ENCODE measurements at places on chromosomes 3 and 15.

DNA sequence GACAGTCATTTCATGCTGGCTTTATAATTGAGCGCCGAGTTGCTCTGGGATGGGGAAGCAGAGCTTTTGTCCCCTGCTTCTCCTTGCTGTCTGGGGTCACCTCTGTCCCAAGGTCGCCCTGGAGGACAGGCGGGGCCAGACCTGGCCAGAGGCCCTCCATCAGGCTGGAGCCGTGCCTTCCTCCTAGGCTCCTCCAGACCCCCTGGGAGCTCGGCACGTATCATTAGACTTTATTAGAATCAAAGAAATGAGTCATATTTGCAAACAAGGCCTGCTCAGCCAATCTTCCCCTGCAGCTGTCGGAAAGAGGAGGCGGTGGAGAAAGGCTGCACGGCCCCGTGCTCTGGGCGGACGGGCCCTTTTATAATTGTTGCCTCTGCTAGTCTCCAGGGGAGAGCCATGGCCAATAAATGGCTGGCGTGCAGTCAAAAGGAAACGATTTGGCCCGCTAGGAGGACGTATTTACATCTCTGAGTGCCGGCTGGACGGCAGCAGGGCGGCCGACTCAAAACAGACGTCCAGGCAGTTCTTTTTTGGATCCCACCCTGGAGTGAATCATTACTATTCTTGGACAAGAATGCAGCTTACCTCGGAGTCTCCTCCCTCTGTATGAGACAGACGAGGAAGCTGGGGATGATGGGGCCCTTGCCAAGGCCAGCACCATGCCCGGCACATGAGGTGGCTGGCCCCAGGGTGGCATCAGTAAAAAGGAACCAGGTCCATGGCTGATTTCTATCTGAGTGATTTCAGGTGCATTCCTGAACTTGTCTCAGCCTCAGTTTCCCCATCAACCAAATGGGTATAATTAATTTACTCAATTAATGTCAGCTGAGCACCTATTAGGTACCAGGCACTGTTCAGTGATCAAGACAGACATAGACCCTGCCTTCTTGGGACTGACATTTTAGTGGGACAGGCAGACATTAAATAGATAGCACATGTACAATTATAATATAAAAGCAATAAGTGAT, 50.6 kb downstream of the SLC6A6 start:
- DNase-seq, result peak; percentile 87

GRCh38 chr15:27454281-27455075, 483.5 kb downstream of the GABRG3 start:
- no peak for DNase-seq

DNA sequence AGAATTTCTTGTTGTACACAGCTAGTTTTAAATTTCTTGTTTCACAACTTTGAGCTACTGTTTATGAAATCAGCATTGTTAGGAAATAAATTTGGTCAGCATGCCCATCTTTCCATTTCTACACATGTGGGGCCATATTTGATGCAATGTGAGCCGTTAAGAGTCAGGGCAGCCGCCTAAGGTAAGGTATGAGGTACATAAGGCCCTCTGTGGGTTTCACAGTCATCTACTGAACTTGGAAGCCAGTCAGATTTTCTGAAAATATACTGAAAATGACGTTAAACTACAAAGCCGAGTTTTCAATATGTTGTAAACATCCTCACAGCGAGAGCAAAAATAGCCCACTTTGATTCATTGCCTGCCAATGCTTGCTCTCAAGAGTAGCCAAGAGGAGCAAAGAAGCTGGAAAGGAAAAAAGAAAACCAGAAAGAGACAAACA, 94.7 kb upstream of the PDZRN3 start:
- DNase-seq, result no peak

- DNase-seq, result peak; percentile 3
These were observed 72.0 kb upstream of the MAP4 start for GRCh38 chr3:48088056-48088748.

DNA sequence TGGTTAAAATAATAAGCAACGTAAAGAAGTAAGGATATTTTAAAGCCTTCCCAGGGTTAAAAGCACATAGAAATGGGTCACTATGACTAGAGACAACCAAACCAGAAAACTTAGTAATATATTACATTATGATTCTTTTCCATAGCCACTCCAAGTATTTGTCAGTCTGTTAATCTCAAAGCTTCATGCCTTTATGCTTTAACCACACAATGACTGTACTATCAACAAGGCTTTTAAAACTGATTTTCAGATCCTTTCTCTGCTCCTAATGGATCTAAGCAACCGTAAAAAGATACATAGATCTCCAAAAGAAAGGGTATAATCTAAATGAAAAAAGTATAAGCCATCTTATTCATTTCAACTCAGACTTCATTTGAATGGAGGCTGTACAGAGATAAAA, 14.4 kb downstream of the SECISBP2L start:
- DNase-seq, result no peak

GRCh38 chr15:59203008-59203407, 3.6 kb upstream of the LDHAL6B start:
- no peak for DNase-seq

DNA sequence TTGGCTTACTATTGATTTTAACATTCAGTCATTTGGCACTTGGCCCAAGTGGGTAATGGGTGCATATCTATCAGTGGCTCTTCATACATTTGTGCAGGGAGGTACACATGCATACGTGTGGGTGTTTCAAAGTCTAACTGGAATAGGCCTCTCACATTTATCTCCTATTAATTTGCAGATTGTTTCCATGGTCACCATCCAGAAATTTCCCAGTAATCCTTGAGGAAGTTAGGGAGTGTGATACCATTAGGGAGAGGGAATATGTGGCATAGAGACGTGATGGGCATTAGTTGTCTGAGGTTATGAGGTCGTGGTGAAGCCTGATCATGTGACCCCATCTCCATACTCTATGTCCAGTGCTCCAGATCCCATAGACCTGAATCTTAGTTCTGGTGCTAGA, 102.8 kb downstream of the LPP start:
- DNase-seq, result no peak

- no peak for DNase-seq
These were observed 2.5 kb downstream of the TMEM212 start for GRCh38 chr3:171845481-171846284.

DNA sequence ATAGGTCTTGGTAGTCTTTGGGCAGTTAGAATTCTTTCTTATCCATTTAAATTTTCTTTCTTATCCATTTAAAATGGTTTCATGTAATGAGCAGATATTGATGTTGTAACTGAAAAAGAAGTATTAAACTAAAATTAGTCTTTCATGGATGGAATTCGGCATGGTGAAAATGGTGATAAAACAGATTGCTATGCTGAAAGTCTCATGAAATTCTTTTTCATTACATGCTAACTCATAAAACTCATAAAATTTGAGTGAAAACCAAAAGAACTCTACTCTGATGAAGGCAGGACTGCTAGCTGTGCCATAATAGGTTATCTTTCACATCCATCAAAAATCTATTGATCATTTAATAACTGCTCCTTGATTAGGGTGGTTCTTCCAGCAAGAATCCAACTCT, 3.9 kb upstream of the CD96 start:
- DNase-seq, result no peak

DNA sequence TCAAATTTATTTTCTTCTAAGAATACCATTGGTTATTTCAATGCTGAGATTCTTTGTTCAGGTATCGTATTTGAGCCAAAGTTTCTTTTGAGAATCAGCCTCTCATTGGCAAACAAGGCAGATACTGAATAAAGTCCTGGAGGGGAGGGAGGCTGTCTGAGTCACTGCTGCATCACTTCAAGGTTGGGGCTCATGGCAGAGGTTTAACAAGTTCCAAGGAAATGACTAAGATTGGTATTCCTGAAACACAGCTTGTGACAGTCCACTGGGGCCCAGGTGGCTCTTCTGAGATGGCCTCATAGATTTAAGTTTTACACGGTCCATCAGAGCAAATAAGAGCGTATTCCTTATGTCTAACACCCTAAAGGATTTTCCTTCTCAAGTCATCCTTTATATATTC, 213.8 kb upstream of the STAC start:
- DNase-seq, result no peak

- DNase-seq, result no peak
These were observed 52.1 kb upstream of the TLE3 start for GRCh38 chr15:70149667-70150404.

GRCh38 chr15:62124176-62124972, 40.7 kb downstream of the C2CD4B start:
- peak; percentile 42 for DNase-seq

GRCh38 chr3:107218864-107219269, 158.4 kb upstream of the CCDC54 start:
- no peak for DNase-seq

DNA sequence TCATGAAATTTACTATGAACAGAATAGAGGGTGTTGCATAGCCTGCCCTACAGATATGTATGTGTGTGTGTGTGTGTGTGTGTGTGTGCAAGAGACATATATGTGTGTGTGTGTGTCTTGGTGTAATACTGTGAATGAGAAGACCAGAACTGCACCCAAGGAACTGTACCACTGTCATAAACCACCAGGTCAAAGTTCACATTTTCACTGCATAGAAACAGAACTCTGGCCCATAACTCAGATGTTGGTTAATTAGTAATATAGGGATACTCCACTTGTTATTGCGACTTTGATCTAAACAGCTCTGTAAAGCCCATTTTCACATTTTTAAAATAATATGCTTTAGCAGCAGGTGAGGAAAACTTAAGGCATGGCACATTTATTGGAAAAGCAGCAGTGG, 111.8 kb downstream of the IGF2BP2 start:
- no peak for DNase-seq

DNA sequence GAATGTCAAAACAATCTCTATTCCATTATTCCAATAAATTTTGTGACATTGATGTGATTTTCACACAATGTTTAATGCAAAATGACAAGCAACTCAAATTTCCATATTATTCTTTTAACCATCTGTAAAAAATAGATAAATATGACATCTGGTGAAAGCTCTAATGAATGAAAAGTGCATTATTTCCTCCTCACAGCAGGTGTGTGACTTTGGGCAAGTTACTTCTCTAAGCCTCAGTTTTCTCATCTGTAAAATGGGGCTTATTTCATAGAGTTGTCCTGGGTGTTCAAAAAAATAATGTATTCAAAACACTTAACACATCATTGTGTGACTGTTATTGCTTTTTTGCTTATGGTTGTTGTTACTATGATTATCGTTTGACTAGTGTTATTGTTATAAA, 70.4 kb downstream of the THBS1 start:
- no peak for DNase-seq

DNA sequence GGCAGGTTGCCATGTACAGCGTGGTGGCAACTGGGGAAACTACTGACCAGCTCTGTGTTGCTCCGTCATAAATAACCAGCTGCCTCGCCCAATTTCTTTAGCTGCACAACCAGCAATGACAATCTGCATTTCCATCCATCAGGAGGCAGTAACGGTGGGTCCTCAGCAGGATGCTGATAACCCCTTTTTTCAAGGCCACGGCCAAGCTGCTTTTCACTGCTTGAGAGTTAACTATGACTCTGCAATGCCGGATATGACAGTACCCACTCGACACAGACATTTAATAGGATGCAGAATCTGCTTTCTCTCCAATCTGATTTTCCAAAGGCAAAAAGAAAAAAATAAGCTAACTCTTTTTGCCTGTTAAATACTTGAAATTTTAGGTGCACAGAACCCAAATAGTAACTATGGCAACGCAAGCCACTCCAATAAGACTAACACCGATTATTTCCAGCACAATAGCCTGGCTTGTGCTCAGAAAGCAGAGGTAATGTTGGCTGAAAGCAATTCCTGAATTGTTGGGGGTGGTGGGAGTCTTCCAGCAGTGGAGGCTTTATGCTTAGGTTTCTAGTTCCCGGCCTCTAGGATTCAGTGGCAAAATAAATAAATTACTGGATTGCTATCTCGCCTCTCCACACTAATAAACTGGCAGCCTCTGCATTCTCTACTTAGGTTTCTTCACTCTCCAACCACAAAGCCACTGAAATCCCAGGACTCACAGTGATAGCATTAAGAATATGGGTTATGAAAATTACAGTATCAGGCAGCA, 31.2 kb upstream of the SRGAP3 start:
- DNase-seq, result no peak

DNA sequence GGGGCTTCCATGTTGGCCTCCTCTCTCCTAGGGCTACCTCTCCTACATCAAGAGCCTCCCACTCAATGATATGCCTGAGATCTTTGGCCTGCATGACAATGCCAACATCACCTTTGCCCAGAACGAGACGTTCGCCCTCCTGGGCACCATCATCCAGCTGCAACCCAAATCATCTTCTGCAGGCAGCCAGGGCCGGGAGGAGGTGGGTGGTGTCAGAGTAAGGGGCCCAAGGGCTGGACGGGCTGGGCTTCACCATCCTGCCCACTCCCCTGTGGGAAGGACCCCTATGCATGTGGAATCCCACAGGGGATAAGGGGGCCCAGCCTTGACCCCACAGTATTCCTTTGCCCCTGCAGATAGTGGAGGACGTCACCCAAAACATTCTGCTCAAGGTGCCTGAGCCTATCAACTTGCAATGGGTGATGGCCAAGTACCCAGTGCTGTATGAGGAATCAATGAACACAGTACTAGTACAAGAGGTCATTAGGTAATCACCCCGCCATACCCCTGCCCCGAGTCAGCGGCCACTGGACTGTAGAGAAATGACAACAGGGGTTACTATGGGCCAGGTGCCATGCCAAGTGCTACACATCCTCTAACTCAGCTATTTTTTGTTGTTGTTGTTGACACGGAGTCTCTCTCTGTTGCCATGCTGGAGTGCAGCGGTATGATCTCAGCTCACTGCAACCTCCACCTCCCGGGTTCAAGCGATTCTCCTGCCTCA, 47.1 kb downstream of the SEMA3G start:
- no peak for DNase-seq

DNA sequence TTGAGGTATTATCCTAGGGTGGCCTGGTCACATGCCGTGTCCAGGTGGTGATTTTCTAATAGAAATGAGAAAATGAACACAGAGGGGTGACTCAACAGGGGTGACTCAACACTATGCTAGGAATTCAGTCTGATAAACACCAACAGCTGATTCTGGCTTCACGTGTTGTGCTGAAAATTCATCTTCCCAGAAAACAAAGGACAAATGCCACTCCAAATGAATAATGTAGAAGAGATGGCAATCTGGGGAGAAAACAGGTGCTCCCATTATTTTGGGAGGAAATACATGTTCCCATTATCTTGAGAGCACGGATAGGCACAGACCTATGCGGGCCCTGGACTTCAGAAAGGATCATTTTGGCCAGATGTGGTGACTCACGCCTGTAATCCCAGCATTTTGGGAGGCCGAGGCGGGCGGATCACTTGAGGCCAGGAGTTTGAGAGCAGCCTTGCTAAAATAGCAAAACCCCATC, 101.2 kb upstream of the MEX3B start:
- DNase-seq, result no peak

DNA sequence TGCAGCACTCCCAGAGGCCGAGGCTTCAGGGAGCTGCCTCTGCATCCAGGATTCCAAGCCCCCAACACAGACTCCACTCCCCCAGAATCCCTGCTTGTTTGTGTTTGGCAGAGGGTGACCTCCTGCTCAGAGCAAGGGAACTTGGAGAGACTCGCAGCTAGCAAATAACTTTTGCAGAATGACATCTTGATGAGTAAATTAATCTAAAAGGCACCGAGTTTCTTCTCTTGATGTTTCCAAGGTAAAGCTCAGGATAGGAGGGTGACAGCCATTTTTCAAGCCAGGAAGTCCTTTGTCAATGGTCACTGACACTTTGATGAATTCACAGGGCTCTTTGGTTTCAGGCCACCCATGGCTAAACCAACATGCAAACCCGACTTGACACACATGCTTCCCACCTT, 523.0 kb downstream of the NTRK3 start:
- no peak for DNase-seq

GRCh38 chr15:49063402-49064280, 17.4 kb upstream of the SECISBP2L start:
- DNase-seq, result no peak
